Activated CD8-positive, alpha-beta memory T cell treated with anti-CD3 and anti-CD28 coated beads, Interleukin-2, amount 50 U/mL, for 4 hours (primary cell): ENCODE measurements at places on chromosomes 16 and 17.

- DNase-seq, result no peak
Measured at GRCh38 chr17:33015716-33016346, 24.2 kb downstream of the SPACA3 start.

GRCh38 chr17:43457362-43457692 is 26.4 kb upstream of the DHX8 start:
- no peak for DNase-seq

DNA sequence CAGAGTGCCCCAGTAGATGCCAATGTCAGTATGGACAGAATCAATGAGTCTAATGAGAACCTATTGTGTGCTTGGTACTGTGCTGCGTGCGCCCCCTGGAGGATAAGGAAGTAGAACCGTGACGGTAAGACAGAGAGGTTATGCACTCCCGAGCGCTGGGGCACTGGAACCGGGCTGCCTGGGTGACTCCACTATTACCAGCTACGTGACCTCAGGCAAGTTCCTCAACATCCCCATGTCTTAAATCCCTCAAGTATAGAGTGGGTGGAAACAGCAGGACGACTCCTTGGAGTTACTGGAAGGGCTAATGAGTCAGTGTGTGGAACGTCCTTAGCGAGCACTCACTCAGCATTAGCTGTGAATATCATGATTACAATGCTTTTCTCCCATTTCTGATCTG is 16.2 kb downstream of the CHST4 start:
- peak; percentile 57 for DNase-seq

GRCh38 chr17:36947922-36948716 is 635 bp upstream of the AATF start:
- no peak for DNase-seq

DNA sequence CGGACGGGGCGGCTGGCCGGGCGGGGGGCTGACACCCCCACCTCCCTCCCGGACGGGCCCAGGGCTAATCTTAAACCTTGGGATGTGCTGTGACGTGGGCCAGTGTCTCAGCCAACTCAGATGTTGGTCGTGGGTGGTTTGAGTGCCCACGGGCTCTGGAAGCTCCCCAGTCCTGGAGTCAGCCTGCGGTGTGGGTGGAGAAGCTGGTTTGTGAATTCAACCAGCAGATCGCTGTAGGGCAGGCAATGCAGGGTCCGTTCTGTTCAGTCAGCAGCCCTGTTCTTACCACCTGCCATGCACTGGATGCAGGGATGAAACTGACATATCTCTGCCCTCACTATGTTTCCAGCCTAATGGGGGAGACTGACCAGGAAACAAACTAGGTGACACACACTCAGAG is 8.0 kb upstream of the ZNF500 start:
- no peak for DNase-seq

- DNase-seq, result no peak
Measured at GRCh38 chr16:81480606-81481206, 36.1 kb downstream of the CMIP start.

GRCh38 chr16:13084331-13084730 is 182.9 kb downstream of the SHISA9 start:
- DNase-seq, result no peak

DNA sequence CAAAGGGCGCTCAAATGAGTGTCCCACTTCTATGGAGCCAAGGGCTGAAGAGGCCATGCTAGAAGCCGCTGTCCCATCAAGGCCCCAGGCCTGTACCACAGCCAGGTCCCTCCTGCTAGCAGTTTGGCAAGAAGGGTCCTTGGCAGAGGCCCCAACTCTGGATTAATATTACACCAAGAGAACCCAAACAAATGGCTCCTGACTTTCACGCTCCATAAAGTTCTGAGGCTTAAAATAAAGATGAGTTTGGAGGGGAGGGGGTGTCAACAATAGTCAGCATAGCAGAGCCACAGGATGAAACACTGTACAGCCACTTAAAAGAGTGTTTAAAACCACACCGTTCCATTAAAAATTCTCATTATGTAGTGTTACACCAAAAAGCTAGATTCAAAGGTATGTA is 30.5 kb downstream of the CUEDC1 start:
- no peak for DNase-seq

- DNase-seq, result no peak
Measured at GRCh38 chr17:79974566-79975497, 60.8 kb downstream of the TBC1D16 start.

DNA sequence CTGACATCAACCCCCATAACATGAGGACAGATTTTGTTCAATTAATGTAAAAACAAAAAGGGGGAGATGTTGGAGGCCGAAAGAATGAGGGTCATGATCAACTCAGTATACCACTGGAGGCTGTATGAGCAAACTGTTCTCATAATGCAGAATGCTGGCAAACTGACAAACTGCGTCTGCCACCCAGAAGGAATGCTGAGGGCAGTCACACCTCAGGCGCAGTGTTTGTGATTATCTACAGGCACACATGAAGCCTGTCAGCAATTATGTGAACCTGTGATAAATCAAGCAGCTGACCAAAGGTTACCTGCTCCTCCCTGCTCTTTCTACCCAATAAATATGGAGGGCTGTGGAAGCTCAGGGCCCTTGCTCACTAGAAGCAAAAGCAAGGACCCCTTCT is 27.3 kb downstream of the CD300LG start:
- no peak for DNase-seq

DNA sequence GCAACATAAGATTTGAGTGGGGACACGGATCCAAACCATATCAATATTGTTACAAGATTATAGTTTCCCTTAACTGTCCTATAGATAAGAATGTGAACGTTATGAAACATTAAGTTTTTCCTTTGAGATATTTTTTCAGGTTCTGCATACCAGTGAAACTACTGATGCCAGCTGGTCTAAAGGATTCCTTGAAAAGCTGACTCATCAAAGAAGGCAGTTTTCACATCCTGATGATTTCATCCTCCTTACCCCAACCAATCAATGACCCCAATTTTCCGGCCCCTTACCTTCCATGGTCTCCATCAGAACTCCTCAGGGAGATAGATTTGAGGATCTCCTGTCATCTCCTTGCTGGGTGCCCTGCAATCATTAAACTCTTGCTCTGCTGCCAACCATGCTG is 64.1 kb upstream of the HS3ST4 start:
- no peak for DNase-seq

GRCh38 chr16:17151335-17151734 is 319.4 kb downstream of the XYLT1 start:
- DNase-seq, result no peak

- no peak for DNase-seq
Measured at GRCh38 chr17:77909236-77909635, 49.3 kb upstream of the TNRC6C start.

GRCh38 chr17:77637818-77638575 is 320.5 kb upstream of the TNRC6C start:
- no peak for DNase-seq

GRCh38 chr16:57373117-57373947 is 1.0 kb downstream of the CX3CL1 start:
- DNase-seq, result no peak

- no peak for DNase-seq
Measured at GRCh38 chr17:67746704-67747571, 29.2 kb downstream of the NOL11 start.

DNA sequence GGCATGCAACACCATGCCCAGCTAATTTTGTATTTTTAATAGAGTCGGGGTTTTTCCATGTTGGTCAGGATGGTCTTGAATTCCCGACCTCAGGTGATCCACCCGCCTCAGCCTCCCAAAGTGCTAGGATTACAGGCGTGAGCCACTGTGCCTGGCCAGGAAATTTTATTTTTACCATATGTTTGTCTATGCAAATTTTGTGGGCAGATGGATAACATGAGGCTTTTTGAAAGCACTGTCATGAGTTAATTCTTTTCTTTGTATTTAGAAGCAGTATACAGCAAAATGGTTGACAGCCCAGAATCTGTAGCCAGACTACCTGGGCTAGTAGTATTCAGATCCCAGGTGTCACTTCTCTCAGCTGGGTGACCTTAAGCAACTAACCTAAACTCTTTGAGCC is 8.5 kb upstream of the KPNB1 start:
- no peak for DNase-seq

- no peak for DNase-seq
Measured at GRCh38 chr16:53583401-53583800, 80.4 kb upstream of the AKTIP start.

- no peak for DNase-seq
Measured at GRCh38 chr16:53415504-53415903, 18.8 kb upstream of the RBL2 start.

DNA sequence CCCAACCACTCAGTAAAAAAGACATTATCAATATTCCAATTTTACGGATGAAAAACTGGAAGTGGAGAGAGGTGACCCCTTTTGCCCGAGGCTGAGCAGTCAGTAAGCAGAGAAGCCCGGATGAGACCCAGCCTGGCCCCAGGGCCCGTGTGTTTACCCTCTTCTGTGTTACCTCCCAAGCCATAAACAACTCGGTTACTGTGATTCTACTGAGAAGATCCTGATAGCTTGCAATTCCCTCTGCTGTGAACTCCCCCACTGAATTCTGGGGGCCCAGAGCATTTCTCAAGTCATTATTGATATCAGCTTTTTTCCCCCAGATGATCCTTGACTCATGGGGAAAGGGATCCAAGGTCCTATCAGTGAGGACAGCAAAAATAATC is 482.6 kb upstream of the ERCC4 start:
- DNase-seq, result no peak
